Naive B cell (primary cell): ENCODE measurements at places on chromosomes 12 and 14. TPM values are rescaled to one million over a fixed set of nuclear protein-coding genes. Genes with fewer than 3 reads are reported as not detected.

DLGAP5 gene
- not detected for polyA plus RNA-seq

FKBP4 gene
- polyA plus RNA-seq = 29.8 TPM

ESPL1 gene
- 0.23 TPM for polyA plus RNA-seq

B4GALNT3 gene
- not detected for polyA plus RNA-seq

PFDN5 gene
- 1,872 TPM for polyA plus RNA-seq

NINJ2 gene
- polyA plus RNA-seq = 9.6 TPM

CACNA2D4 gene
- polyA plus RNA-seq = 3.6 TPM

SOX5 gene
- polyA plus RNA-seq = not detected

LMNTD1 gene
- polyA plus RNA-seq = not detected

EML1 gene
- polyA plus RNA-seq = not detected

CHPT1 gene
- 99.6 TPM for polyA plus RNA-seq

TMEM132D gene
- polyA plus RNA-seq = not detected

PTPRB gene
- not detected for polyA plus RNA-seq

TAS2R10 gene
- not detected for polyA plus RNA-seq

DLK1 gene
- not detected for polyA plus RNA-seq

NGB gene
- polyA plus RNA-seq = not detected

ARHGEF25 gene
- not detected for polyA plus RNA-seq

PPP2R5E gene
- polyA plus RNA-seq = 38.3 TPM

CLEC6A gene
- not detected for polyA plus RNA-seq

CCDC184 gene
- polyA plus RNA-seq = 0.31 TPM

STAC3 gene
- 0.36 TPM for polyA plus RNA-seq

AMIGO2 gene
- 0.08 TPM for polyA plus RNA-seq

SERPINA10 gene
- polyA plus RNA-seq = not detected

INTS13 gene
- polyA plus RNA-seq = 20.4 TPM

GSKIP gene
- 31.6 TPM for polyA plus RNA-seq

RBP5 gene
- polyA plus RNA-seq = not detected

NYNRIN gene
- not detected for polyA plus RNA-seq

SLC10A1 gene
- not detected for polyA plus RNA-seq

MANSC1 gene
- 1.6 TPM for polyA plus RNA-seq

MSI1 gene
- not detected for polyA plus RNA-seq

KCNJ8 gene
- not detected for polyA plus RNA-seq

ABHD4 gene
- 4.8 TPM for polyA plus RNA-seq

BCL11B gene
- not detected for polyA plus RNA-seq

POTEG gene
- not detected for polyA plus RNA-seq

MYH6 gene
- polyA plus RNA-seq = not detected

EPYC gene
- polyA plus RNA-seq = not detected

PLCZ1 gene
- not detected for polyA plus RNA-seq

CBLN3 gene
- 2.6 TPM for polyA plus RNA-seq

C14orf180 gene
- polyA plus RNA-seq = not detected

SERPINA12 gene
- polyA plus RNA-seq = not detected

LGR5 gene
- not detected for polyA plus RNA-seq

PROX2 gene
- 0.22 TPM for polyA plus RNA-seq

NFATC4 gene
- 0.19 TPM for polyA plus RNA-seq
